ENCODE measurements at places on chromosomes 7 and 10. TPM values are rescaled to one million over a fixed set of nuclear protein-coding genes. Genes with fewer than 3 reads are reported as not detected.

DNA sequence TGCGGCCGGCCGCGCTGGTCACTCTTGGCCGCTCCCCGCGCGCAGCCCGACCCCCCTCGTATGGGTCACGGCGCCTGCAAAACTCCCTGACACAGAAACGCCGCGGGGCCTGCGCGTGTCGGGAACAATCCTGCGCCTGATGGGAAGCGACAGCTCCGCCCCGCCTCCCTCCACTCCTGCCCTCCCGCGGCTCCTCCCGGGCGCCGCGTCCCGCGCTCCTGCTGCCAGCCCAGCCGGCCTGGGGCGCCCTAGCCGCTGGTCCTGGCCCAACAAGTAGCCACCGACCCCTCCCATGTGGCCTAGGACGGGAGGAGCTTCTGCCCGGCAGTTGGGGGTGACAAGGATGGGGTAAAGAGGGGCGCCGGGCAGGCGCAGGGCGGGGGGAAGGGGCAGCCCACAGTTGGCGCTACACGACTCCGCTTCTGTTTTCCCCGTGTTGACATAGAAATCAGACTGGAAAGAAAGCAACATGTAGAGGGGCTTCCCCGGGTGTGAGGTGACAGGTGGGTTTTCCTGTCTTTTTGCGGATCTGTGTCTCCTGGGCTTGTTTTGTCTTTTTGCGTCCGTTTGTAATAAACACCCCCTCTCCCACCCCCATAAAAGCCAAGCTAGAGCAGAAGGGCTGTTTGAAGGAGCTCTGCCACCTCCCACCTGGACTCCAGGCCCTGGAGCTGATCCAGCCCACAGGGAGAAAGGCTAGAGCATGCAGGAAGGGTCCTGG lies 35.1 kb upstream of the PAX2 start:
- DNase-seq: no peak

GRCh38 chr7:144452064-144452463 lies 48.6 kb upstream of the NOBOX start:
- no peak for DNase-seq

GRCh38 chr10:110275128-110275729 lies 29.5 kb downstream of the SMNDC1 start:
- no peak for DNase-seq

- no peak for DNase-seq
These were observed 137.6 kb upstream of the TMEM72 start for GRCh38 chr10:44773565-44773964.

The CLDN4 gene
- 0.17 TPM for total RNA-seq

The PON3 gene
- not detected for total RNA-seq

DNA sequence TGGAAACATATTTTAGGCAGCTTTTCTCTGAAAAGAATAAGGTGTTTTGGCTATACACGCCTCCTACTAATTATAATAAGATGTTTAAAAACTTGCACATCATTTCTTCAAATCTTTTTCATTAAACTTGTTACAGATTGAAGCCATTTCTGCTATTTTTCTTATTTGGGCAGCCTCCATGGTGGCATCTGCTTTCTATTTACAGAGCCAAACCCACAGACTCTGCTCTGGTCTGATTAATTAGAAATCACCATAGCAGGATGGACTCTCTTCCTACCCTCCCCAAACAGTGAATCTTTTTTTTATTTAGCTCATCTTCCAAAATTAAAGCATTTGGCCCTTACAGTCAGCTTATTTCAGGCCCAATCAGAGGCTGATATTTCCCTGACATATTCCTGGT lies 85.7 kb upstream of the AOAH start:
- DNase-seq: no peak

GRCh38 chr7:82449910-82450309 lies 6.3 kb upstream of the CACNA2D1 start:
- no peak for DNase-seq

- DNase-seq: no peak
These were observed 41.8 kb downstream of the TMEM168 start for GRCh38 chr7:112748381-112748780.

The TCF7L2 gene
- 3.1 TPM for total RNA-seq

DNA sequence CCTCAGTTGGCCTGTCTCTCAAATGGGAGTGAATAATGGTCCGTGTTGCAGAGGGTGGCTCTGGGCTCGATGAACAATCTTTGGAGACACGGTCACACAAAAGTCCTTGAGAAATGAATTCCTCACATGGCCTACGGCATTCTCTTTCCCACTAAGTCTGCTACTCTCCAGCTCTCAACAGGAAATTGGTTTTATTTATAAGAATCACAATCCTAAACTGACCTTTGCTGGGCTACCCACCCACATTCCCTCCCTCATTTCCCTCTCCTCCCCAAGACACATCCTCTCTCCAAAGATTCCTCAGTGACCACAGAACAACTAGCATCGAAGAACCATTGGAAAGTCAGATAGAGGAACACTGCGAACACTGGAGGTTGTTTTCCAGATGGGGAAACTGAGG lies 4.7 kb downstream of the AFAP1L2 start:
- DNase-seq: no peak

- DNase-seq: peak; percentile 27
These were observed 593 bp downstream of the CDK13 start for GRCh38 chr7:39950473-39951225.

The TAF3 gene
- 18.4 TPM for total RNA-seq

Data from T-helper 17 cell (primary cell).